ENCODE measurements at places on chromosomes 2 and 18.

DNA sequence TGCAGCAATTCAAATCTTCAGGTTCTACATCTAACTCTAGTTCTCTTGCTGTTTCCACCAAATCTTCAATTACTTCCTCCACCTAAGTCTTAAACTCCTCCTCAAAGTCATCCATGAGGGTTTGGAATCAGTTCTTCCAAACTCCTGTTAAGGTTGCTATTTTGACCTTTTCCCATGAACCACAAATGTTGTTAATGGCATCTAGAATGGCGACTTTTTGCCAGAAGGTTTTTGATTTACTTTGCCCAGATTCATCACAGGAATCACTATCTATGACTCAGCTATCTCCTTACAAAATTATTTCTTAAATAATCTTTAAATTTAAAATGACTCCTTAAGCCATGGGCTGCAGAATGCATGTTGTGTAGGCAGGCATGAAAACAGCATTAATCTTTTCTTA, 368.9 kb upstream of the TNP1 start:
- no peak for DNase-seq

GRCh38 chr18:77360315-77361190, 110.9 kb downstream of the GALR1 start:
- DNase-seq, result no peak

GRCh38 chr18:61284039-61284438, 49.2 kb upstream of the CDH20 start:
- DNase-seq, result no peak

GRCh38 chr2:80001701-80002101, 302.9 kb downstream of the LRRTM1 start:
- no peak for DNase-seq

DNA sequence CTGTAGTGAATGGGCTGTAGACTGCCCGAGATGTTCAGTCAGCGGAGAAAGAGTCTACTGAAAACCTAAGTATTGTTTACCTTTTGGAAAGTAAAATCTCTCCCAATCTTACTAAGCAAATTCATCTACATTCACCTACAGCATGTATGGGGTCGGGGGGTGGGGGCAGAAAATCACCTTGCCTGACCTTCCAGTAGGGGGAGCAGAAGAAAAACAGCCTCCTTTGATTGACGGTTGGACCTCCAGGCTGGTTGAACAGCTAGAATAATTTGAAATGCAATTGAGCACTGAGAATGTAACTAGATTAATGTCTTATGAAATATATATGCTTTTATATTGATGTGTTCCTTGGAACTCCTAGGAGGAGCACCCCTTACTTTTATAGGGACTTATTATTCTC, 10.0 kb downstream of the LRATD1 start:
- DNase-seq, result no peak

- DNase-seq, result peak; percentile 8
Observed at GRCh38 chr2:2101924-2102323, 229.2 kb downstream of the MYT1L start.

GRCh38 chr2:43013821-43014345, 212.5 kb downstream of the ZFP36L2 start:
- no peak for DNase-seq

GRCh38 chr2:192969055-192969454, 774.3 kb upstream of the TMEFF2 start:
- DNase-seq, result peak; percentile 22

GRCh38 chr2:218895759-218896500, 15.3 kb downstream of the WNT10A start:
- no peak for DNase-seq

GRCh38 chr2:234950730-234951663, 820 bp upstream of the SH3BP4 start:
- no peak for DNase-seq

- DNase-seq, result no peak
Observed at GRCh38 chr2:57450170-57450569, 596.4 kb upstream of the VRK2 start.

- DNase-seq, result no peak
Observed at GRCh38 chr2:168574856-168575630, 119.0 kb downstream of the CERS6 start.

- DNase-seq, result no peak
Observed at GRCh38 chr2:193517615-193518014, 1322.9 kb upstream of the TMEFF2 start.

- DNase-seq, result no peak
Observed at GRCh38 chr18:38642711-38643110, 1077.1 kb upstream of the CELF4 start.

- no peak for DNase-seq
Observed at GRCh38 chr2:28484835-28485234, 11.0 kb upstream of the PLB1 start.

- no peak for DNase-seq
Observed at GRCh38 chr2:11945139-11946126, 199.0 kb downstream of the LPIN1 start.

DNA sequence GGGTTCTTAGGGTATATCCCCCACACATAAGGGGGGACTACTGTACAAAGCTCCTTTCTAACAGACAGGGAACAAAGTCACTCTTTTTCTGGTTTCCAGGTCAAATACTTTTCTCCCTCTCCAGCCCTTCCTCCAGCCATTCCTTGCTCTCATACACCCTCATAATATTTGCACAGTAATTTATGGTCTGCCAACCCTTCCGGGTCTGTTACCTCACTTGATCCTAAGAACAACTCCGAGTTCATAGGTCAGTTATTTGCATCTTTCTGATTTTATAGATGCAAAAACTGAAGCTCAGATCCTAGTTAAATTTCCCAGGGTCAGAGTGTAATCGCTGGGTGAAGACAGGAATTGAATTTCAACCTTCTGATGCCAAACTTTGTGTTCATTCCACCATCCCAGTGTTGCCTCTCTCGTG, 14.8 kb upstream of the MATN3 start:
- DNase-seq, result no peak

DNA sequence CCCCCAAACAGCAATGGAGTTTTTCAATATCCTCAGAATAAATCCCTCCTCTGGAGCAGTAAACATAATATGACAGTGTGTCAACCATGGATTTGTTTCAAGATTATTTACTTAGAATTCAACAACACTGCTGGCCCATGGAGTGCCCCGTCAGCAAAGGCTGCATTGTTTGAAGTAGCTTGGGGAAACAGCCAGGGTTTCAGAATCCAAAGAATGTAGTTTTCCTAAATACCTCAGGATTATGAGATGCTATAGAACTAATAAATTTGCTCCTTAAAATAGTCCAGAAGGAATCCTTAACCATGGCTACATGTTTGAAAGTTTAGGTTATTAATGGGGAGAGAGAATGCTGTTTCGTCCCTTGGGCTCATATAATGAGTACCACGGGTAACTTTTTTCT, 13.1 kb upstream of the CETN1 start:
- no peak for DNase-seq

GRCh38 chr2:233223059-233223894, 28.2 kb upstream of the ATG16L1 start:
- no peak for DNase-seq

- DNase-seq, result no peak
Observed at GRCh38 chr18:60506682-60507081, 134.1 kb upstream of the MC4R start.

- no peak for DNase-seq
Observed at GRCh38 chr2:168632709-168633121, 169.7 kb upstream of the NOSTRIN start.

GRCh38 chr2:204827701-204828590, 282.7 kb downstream of the PARD3B start:
- DNase-seq, result no peak

DNA sequence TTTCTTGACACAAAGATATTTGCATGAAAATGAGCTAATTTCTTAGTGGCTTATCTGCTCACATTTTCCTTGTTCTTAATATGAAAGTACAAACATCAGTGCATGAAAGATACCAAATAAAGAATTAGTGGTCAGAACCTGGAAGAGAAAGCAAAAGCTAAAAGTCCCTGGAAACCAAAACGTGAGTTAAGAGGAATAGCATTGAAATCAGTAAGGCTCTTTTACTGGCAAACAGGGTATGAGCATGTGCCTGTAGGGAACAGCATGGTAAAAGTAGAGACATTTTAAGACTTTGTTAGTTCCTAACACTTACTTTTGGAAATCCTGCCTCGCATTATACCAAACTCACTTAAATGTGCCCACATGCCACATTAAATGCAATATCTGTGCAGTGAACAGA, 31.9 kb upstream of the CWC22 start:
- DNase-seq, result no peak

DNA sequence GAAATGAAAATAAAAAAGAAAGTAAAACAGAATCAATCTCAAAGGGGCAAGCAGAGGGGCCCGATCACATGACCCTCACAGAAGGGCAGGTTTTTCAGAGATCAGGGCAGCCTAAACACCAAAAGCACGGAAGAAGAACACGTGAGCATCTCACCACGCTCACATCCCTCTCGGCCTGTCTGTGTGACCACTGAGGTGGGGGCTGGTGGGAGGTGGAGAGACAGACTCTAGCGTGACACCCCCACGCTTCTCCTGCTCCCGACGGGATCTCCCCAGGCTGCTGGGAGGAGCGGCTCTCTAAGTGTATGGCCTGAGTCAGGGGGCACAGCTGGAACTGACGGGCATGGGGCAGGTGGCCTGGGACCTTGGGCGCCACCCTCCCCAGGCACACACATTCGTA, 23.5 kb upstream of the MTERF4 start:
- no peak for DNase-seq

- no peak for DNase-seq
Observed at GRCh38 chr2:72204786-72205503, 57.3 kb upstream of the CYP26B1 start.

- no peak for DNase-seq
Observed at GRCh38 chr2:230202430-230203109, 17.2 kb downstream of the SP110 start.

DNA sequence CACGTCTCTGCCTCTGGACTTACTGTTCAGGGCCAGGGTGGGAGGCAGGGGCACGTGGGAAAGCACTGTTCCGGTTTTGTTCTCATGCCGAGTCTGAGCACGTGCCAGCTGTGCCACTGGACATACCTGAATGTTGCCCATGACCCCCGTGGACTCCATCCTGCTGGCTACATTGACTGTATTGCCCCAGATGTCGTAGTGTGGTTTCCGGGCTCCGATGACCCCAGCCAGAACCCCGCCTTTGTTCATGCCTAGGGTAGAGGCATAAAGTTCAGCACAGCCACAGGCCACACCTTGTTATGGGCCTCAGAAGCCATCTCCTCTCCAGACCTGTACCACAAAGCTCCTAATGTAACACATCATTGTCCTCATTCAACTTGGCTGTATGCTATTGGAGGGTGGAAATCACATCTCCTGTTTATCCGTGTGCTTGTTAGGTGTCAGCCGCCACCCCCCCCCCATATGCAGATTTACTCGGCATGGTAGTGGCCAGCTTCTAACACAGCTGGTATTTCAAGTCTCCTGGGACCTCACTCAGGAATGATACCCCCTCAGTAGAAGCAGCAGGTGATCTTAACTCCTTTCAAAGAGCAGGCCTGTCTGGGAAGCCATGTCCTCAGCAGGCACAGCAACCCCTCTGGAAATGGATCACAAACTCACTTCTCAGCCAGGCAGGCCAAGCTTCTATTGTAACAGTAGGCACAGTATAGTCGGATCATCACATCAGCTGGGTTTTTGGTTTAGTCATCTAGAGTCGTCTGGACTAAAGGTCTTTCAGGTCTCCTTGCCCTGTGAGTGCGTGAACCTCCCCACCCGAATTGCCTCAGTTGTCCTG, 27.6 kb downstream of the CENPO start:
- DNase-seq, result no peak

- no peak for DNase-seq
Observed at GRCh38 chr2:25082002-25082622, 40.2 kb downstream of the EFR3B start.
